ENCODE measurements at places on chromosomes 4 and X. TPM values are rescaled to one million over a fixed set of nuclear protein-coding genes. Genes with fewer than 3 reads are reported as not detected.

The MTNR1A gene
- not detected for total RNA-seq

The FGFBP2 gene
- not detected for total RNA-seq

The TLR3 gene
- total RNA-seq: not detected

The AFM gene
- total RNA-seq: 0.07 TPM

The DDIT4L gene
- total RNA-seq: not detected

The CLTRN gene
- 0.25 TPM for total RNA-seq

The HDAC8 gene
- total RNA-seq: 21.5 TPM

The USP51 gene
- total RNA-seq: 1.8 TPM

The MAOB gene
- 0.09 TPM for total RNA-seq

The OPRPN gene
- not detected for total RNA-seq

The RTL3 gene
- total RNA-seq: not detected

Data from K562 (cell line).